ENCODE measurements at places on chromosomes 2 and 18. TPM values are rescaled to one million over a fixed set of nuclear protein-coding genes. Genes with fewer than 3 reads are reported as not detected.
A peak's percentile ranks its signal among the peaks of the same experiment; 100 is the strongest.

Gene HOXD13
- 0.35 TPM for total RNA-seq

Gene FARSB
- total RNA-seq = 19.9 TPM

Gene TUBA4B
- not detected for total RNA-seq

GRCh38 chr18:76894566-76895346, 72.4 kb downstream of the ZNF236 start:
- no peak for DNase-seq
- peaks cover 74% of the 10 kb centered on the region for H3K36me3 ChIP-seq
- no peak overlapping the region for H3K4me3 ChIP-seq
- H3K4me1 ChIP-seq = no peaks in the 10 kb centered on the region

Gene IMPA2
- 60.4 TPM for total RNA-seq

Gene SFTPB
- total RNA-seq = not detected

DNA sequence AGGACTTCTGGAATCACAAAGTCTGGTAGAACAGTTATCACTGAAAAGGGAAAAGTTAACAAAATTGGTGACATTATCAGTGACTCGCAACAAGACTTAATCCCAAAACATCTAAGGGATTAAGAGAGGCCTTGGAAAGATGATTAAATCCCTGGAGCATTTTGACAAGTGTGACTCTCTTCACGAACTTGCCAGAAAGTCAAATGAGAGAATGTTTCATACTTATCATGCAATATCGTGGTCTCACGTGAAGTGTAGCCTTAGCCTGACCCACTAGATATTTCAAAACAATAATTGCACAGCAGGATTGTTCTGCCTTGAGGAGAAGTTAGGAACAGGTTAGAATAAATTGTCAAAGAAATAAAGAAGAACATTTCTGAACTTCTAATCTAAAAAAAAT, 104.5 kb downstream of the COL6A3 start:
- H3K27ac ChIP-seq = no peak overlapping the region
- no peaks in the 10 kb centered on the region for H3K36me3 ChIP-seq
- H3K4me3 ChIP-seq = no peak overlapping the region
- H3K27me3 ChIP-seq = no peaks in the 10 kb centered on the region
- no peak for DNase-seq

GRCh38 chr2:8550481-8550880, 131.4 kb upstream of the ID2 start:
- DNase-seq = peak; percentile 33
- no peak overlapping the region for H3K4me3 ChIP-seq
- H3K27me3 ChIP-seq = no peaks in the 10 kb centered on the region

- H3K36me3 ChIP-seq = peaks cover 25% of the 10 kb centered on the region
- H3K4me3 ChIP-seq = no peak overlapping the region
- no peak for DNase-seq
- H3K4me1 ChIP-seq = peaks cover 4% of the 10 kb centered on the region
These were observed 36.7 kb downstream of the RALB start for GRCh38 chr2:120289221-120289906.

Gene AQP12A
- not detected for total RNA-seq

DNA sequence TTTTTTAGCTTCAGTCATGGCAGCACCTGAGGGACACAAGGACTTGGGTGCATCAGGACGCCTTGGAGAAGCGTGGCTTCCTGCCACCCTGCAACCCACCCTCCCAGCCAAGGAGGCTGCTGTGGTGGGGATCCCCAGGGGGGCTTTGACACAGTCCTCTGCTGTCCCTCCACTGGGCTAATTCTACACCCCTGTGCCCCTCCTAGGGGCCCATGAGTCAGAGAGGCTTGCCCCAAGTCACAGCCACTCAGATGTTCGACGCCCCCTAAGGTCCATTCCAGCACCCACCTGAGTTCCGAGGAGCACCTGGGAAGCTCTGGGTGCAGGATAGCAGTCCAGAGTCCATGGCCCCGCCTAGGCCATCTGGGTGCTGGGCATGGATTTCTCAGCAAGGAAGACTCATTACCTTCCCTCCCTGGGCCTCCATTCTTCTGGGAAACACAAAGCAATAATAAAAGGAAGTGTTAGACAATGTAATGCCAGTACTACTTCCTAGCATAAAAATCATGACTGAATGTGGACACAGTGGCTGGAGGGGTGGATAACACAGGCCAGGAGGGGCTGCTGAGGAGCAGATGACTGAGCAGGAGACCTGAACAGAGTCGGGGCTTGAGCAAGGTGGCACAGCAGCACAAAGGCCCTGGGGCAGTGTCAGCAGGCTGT, 3.7 kb downstream of the ALPG start:
- H3K4me1 ChIP-seq = no peaks in the 10 kb centered on the region
- peaks cover 37% of the 10 kb centered on the region for H3K27me3 ChIP-seq
- H3K27ac ChIP-seq = no peak overlapping the region
- no peaks in the 10 kb centered on the region for H3K36me3 ChIP-seq
- no peak overlapping the region for H3K4me3 ChIP-seq

DNA sequence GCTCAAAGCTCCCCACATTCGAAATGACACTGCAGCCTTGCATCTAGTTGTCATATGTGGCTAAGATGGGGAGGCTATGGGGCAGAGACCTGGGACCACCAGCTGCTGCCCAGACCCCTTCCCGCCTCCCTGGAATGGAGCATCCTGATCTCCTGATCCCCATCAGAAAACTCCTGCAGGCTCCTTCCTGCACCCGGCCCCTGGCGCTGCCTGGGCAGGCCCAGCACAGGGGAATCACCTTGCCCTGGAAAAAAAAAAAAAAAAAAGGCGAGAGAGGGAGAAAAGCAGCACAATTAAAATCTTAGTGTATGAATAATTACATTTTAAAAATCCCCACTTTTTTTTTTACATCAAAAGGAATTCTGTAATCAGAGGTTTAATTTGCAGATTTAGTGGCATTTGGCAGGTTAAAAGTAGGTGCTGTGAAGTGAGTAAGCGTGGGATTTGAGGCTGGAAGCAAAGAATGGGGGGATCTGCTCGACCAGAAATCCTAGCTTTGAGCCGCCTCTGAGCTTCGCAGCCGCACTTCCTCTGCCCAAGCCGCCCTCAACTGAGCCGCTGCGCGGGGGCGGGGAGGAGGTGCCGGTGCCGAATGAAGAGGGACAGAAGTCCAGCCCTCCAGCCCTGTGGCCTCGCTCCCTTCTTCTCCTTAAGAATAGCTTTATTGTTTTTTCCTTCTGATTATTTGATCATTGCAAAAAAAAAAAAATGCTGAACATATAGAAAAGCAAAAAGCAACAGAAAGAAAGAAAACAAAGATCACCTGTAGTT, 30.0 kb downstream of the THNSL2 start:
- H3K27me3 ChIP-seq = peaks cover 45% of the 10 kb centered on the region
- no peak overlapping the region for H3K27ac ChIP-seq
- H3K36me3 ChIP-seq = no peaks in the 10 kb centered on the region

GRCh38 chr2:59044736-59045135, 803.6 kb upstream of the FANCL start:
- no peaks in the 10 kb centered on the region for H3K27me3 ChIP-seq
- H3K4me1 ChIP-seq = no peaks in the 10 kb centered on the region
- H3K4me3 ChIP-seq = no peak overlapping the region
- DNase-seq = no peak
- no peak overlapping the region for H3K27ac ChIP-seq

Gene DLGAP1
- 11.5 TPM for total RNA-seq
